ENCODE measurements at places on chromosomes 2 and 18.
A peak's percentile ranks its signal among the peaks of the same experiment; 100 is the strongest.

- DNase-seq = no peak
Observed at GRCh38 chr2:36427790-36428243, 72.2 kb downstream of the CRIM1 start.

- DNase-seq = no peak
Observed at GRCh38 chr2:25266399-25266798, 75.3 kb downstream of the DNMT3A start.

- DNase-seq = no peak
Observed at GRCh38 chr18:59957957-59958356, 58.2 kb downstream of the PMAIP1 start.

DNA sequence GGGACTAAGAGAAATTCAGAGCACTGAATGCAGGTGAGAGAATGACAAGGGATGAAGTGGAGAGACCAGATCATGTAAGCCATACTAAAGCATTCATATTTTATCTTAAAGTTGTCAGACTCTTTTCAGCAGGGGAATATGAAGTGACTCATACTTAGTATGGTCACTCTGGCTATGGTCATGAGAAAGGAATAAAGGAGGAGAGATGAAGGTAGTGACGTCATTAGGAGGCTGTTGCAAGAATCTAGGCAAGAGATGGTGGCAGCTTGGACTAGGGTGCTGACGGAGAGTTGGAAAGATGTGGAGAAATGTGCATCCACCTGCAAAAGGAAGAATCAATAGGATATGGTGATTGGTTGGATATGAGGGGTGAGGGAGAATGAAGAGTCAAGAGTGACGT, 203.2 kb upstream of the ACVR2A start:
- DNase-seq = no peak

DNA sequence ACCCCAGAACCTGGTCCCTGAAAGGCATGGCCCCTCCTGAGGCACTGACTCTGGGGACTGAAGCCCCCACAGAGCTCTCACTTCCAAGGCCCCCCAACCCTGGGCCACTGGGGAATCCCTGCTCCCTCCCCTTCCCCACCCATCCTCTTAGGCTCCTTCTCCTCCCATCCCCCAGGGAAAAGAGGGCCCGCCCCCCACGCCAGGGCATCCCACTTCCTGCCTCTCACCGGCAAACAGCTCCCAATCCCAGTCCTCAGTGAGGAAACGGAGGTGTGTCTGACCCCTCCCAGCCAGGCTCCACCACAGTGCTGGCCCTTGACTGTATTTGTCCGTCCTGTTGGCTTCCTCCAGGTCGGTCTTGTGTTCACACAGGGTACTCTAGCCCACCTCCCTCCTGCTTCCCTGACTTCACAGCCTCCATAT, 35.0 kb upstream of the PTMA start:
- DNase-seq = no peak

GRCh38 chr2:58425368-58425767, 184.2 kb upstream of the FANCL start:
- DNase-seq = no peak

DNA sequence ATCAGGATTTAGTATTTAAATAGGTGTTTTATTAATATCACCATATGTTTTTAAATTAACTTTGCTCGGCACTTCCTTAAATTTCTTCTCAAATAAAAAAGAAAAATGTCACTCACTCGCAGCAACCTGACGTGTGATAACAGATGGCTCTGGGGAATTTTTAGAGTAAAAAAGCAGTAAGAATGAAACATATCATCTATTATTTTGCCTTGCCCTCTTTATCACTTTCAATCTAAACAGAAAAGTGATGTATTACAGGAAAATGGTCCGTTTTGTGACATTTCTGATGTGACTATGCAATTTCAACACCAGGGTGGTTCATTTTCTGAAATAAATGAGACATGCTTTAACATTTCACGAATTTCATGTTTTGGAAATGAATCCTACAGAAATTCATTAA, 1368.0 kb upstream of the LRRTM1 start:
- DNase-seq = no peak

- DNase-seq = no peak
Observed at GRCh38 chr18:10841203-10841602, 308.2 kb downstream of the PIEZO2 start.

- DNase-seq = no peak
Observed at GRCh38 chr18:49081511-49082155, 130.9 kb upstream of the SMAD7 start.

DNA sequence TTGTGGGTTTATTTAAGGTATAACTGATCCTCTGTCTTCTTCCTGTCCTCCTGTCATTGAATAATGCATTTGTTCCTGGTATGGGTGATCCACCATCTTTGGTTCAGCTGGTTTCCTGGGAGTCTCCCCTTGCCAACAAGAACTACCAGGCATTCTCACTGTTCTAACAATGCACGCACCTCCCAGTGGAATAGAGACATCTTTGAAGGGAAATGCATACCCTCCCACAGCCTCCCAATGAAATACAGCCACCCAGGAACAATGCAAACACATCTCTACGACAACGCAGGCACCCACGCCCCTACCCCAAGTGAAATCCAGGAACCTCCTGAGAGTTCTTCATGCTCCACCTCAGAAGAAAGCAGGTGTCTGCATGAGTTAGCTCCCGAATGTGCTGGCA, 318.0 kb downstream of the SOX11 start:
- no peak for DNase-seq

GRCh38 chr2:8857709-8858108, 20.3 kb upstream of the KIDINS220 start:
- no peak for DNase-seq

GRCh38 chr18:39969803-39970494, 1985.1 kb upstream of the PIK3C3 start:
- no peak for DNase-seq

DNA sequence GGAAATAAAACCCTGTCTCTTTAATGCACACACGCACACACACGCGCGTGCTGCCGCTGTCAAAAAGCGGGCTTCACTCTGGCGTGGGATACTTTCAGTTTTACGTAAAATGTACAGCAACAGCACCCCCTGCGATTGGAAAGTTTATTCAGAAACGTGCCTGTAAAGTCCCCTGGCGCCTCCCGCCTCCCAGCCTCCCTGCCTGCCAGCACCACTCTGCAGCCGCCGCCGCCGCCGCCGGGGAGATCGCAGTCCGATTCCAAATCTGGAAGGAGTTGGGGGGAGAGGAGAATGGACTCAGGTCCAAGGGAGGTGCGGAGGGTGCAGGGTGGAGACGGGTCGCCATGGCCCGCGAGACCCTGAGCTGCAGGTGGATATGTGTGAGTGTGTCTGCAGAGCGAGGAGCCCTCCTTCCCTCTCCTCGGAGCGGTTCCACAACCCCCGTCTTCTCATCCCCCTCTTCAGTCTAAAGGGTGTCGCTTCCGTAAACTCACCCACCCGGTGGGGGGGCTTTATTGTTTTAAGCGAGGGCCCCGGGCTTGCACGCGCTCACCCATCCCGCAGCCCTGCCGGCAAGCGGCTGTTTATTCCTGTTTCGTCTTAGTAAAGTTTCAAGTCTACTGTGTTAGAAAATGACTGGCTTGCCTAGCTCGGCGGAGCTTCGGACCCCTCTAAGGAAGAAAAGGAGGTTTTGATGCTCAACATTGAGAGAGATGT, 1.8 kb upstream of the BCL11A start:
- DNase-seq = peak; percentile 42

DNA sequence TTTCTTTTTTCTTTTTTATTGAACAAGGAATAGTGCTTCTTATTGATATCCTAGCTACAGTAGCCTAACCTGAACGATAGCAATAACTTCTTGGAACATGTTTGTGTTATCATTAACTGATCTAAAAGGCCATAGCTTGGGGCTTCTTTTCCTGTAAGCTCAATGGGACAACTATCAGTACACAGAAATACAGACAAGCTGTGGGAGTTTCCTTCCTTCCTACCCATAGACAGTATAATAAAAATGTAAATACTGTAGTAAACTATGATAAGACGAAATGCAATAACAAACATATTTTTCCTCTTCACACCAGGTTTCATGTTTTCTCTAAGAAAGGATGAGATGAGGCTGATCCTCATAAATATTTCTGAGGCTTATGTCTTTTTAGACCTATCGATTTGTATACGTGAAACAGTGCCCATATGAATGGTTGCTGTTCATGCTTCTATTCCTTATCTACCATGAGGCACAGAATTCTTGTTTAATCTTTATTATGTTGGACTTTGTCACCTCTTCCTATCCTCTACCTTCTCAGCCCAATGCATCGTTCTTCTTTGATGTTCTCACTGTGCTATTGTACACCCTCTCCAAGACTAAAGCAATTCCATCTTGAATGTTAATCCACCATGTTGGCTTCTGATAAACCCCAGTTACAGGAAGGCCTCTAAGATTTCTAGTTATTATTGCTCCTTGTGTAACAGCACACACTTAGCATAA, 361.4 kb downstream of the DCC start:
- no peak for DNase-seq

DNA sequence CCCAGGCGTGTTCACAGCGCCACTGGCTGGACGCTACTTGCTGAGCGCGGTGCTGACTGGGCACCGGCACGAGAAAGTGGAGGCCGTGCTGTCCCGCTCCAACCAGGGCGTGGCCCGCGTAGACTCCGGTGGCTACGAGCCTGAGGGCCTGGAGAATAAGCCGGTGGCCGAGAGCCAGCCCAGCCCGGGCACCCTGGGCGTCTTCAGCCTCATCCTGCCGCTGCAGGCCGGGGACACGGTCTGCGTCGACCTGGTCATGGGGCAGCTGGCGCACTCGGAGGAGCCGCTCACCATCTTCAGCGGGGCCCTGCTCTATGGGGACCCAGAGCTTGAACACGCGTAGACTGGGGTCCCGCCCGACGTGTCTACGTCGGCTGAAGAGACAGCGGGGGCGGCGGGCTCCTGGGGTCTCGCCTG, 891 bp upstream of the KHK start:
- no peak for DNase-seq

- DNase-seq = no peak
Observed at GRCh38 chr2:211967234-211967633, 571.4 kb downstream of the ERBB4 start.

DNA sequence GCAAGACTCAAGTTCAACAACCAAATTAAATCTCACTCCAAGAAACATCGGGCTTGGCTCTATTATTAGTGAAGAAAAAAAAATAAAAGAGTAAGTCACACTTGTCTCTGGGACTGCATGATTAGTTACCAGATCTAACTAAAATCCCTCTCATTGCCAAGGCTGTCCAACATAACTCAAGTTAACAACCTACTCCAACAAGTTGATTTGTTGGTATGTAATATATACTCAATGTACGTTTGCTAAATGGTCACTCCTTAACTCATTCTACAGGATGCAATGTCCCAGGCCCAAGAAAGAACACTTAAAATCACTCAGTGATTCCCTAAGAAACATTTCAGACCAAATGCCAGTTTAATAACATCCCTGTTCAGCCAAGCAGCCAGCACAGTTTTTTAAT, 95.1 kb downstream of the DYM start:
- no peak for DNase-seq

DNA sequence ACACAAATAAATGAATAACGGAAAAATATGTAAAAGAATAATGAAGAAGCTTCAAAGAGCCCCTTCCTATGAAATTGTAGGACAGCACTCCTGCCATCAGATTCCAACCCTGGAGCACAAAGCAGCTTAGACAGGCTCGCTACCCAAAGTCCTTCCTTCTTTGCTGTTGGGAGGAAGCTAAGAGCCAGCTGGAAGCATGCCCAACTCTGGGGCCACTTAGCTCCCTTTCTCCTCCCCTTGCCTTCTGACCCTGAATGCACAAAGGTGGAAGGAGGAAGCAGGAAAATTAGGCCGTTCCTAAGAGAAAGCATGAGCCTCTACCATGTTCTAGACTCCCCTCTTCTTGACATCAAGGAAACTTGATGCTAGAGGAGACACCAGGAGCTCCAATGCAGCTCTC, 700.8 kb downstream of the RNF144A start:
- DNase-seq = no peak

- no peak for DNase-seq
Observed at GRCh38 chr2:162821176-162821575, 17.4 kb downstream of the KCNH7 start.

DNA sequence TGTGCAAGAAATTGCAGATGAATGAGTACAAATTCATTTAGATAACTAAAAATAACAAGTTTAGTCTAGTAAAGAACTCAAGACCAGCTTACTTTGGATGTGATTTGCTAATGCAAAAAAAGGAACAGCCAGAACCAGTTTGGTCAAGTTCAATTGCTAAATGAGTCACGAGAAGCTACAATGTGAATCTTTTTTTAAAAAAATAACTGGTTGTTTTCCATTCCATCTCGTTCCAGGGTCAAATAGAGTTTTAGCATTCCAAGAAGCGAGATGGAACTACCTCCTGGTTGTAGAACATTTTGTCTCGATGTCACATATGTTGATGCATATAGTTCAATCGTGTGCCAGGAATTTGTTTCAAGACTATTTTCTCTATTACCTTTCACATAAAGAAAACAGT, 65.0 kb upstream of the IKZF2 start:
- no peak for DNase-seq

DNA sequence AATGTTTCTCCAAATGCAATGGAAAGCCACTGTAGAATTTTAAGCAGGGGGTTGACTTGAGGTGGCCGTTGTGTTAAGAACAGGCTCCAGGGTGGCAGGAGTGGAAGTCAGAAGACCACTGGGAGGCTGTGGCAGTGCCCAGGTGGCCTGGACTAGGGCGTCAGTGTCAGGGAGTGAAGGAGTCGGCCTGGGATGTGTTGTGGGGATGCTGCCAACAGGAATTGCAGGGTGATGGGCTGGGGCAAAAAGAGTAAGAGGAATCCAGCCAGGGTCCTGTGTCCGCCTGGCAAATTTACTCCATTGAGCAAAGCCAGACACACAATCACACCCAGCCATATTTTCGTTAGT, 55.1 kb downstream of the ACAA2 start:
- no peak for DNase-seq

DNA sequence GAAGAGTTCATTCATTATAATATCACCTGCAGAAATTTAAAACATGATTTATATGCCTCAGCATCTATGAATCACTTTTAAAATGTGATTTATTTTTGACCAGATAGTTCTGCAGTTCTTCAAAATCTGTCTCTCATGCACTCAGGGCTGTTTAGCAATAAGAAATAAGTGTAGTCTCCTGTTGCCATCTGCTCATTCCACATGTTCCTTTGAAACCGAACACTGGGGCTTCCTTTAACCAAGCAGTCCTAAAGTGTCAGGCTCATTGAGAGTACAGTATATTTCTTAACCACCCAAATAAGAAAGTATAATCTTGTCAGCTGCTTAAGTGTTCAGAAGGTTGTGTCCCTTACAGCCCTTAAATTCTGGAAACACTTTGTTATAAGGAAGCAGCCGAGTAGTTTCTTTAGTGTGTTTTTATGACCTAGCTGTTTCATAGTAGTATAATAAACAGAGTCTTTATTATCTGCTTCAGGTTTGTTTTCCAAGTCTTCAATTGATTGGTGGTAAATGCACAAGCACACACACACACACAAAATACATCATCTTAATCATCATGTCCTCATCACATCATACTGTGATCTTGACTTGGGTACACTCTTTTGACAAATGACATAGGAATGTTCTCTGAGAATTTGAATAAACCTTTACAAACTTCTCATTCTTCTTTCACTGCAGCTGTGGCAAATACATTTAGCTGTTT, 10.4 kb downstream of the WDR7 start:
- no peak for DNase-seq

- DNase-seq = no peak
Observed at GRCh38 chr2:30934066-30934465, 126.8 kb upstream of the CAPN13 start.

Data from activated CD4-positive, alpha-beta T cell treated with anti-CD3 and anti-CD28 coated beads for 4 hours (primary cell).